ENCODE measurements at places on chromosomes 6 and 20. TPM values are rescaled to one million over a fixed set of nuclear protein-coding genes. Genes with fewer than 3 reads are reported as not detected.

Gene SMIM13
- total RNA-seq, result 16.8 TPM

Gene ADGRF5
- not detected for total RNA-seq

Gene C6orf58
- total RNA-seq, result 0.11 TPM

Gene TMC2
- total RNA-seq, result not detected

Gene TMEM244
- total RNA-seq, result not detected

All from A549 treated with AZD2906 at 1 μM for 4 hours (cell line).